ENCODE measurements at places on chromosomes 13 and 19. TPM values are rescaled to one million over a fixed set of nuclear protein-coding genes. Genes with fewer than 3 reads are reported as not detected.

Gene MED16
- total RNA-seq, result 25.4 TPM

Gene CLEC17A
- not detected for total RNA-seq

Gene KIR2DL3
- total RNA-seq, result not detected

Gene CYP4F12
- 2.2 TPM for total RNA-seq

Measured in left cardiac atrium (tissue), 4 donors.